ENCODE measurements at places on chromosomes 7 and 10.

DNA sequence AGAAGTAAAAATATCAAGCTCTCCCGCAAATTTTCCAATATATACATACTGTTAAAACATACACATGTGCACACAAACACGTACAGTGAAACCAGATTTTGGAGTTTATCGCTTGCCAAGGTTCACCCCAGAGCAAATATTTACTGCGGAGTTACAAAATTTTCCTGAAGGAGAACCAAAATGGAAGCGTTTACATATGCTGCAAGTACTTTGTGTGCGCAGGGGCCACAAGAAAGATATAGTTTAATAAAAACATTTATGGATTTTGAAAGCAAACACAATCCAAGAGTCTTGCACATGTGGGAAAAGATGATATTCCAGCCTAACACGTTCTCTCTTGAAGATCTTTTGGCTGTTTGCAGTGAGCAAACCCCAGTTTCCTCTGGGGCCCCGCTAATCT, 301.3 kb upstream of the NFE2L3 start:
- DNase-seq, result no peak

- no peak for DNase-seq
Measured at GRCh38 chr10:91345716-91346115, 64.4 kb upstream of the HECTD2 start.

DNA sequence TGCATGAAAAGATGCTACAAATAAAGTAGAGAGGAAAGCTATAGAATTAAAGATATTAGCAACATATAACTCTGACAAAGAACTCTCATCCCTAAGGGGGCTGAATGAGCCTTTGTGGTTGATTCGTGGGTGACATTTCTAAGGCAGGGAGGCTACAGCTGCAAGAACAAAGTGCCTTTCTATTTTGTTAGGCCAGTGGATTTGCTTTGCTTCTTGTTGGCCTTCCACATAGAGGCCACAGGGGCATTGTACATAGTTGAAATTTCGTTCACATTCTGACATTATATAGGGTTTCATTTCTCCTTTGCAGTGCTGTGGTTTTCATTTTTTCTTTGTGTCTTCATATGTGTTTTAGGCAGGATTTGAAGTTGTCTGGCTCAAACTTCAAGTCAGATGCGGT, 819.2 kb upstream of the C7orf33 start:
- DNase-seq, result no peak

DNA sequence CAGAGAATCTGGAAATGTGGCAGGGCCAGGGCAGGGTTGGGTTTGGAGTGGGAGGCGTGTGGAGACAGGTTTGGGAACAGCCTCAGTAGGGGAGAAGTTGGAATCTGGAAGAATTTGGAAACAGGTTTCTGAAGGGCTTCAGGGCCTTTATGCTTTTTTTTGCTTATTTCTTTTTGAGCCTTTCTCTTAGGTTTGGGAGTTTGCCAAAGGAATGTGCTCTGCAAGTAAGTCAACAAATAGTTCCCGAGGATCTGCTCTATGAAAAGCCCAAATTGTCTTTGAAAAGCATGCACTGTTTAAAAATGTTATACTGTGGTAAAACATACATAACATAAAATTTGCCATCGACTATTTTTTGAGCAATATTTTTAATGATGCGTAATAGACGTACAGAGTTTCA, 86.7 kb upstream of the ADRB1 start:
- peak; percentile 39 for DNase-seq

DNA sequence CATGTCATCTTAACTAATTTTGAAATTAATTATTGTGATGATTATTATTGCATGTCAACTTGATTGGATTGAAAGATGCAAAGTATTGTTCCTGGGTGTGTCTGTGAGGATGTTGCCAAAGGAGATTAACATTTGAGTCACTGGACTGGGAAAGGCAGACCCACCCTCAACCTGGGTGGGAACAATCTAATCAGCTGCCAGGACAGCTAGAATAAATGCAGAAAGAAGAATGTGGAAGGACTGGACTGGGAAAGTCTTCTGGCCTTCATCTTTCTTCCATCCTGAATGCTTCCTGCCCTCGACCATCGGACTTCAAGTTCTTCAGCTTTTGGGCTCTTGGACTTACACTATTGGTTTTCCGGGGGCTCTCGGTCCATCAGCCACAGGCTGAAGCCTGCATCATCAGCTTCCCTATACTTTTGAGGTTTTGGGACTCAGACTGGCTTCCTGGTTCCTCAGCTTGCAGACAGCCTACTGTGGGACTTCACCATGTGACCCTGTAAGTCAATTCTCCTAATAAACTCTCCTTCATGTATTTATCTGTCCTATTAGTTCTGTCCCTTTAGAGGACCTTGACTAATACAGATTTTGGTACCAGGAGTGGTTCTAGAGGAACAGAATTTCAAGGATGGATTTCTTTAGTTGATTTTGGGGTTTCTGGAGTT, 959.8 kb downstream of the ANKRD7 start:
- no peak for DNase-seq

GRCh38 chr10:29969255-29970011, 90.0 kb downstream of the JCAD start:
- no peak for DNase-seq

- DNase-seq, result no peak
Measured at GRCh38 chr7:148753224-148753623, 54.5 kb downstream of the CUL1 start.

- peak; percentile 60 for DNase-seq
Measured at GRCh38 chr7:51162724-51163329, 153.8 kb downstream of the COBL start.

- DNase-seq, result peak; percentile 19
Measured at GRCh38 chr7:41732843-41733306, 30.0 kb upstream of the INHBA start.

- no peak for DNase-seq
Measured at GRCh38 chr7:97865104-97865503, 7.1 kb downstream of the ASNS start.

GRCh38 chr10:102423372-102423968, 2.8 kb downstream of the FBXL15 start:
- DNase-seq, result no peak

GRCh38 chr10:78471326-78471722, 437.7 kb downstream of the RPS24 start:
- DNase-seq, result no peak

- DNase-seq, result no peak
Measured at GRCh38 chr10:35498693-35499092, 106.4 kb upstream of the GJD4 start.

DNA sequence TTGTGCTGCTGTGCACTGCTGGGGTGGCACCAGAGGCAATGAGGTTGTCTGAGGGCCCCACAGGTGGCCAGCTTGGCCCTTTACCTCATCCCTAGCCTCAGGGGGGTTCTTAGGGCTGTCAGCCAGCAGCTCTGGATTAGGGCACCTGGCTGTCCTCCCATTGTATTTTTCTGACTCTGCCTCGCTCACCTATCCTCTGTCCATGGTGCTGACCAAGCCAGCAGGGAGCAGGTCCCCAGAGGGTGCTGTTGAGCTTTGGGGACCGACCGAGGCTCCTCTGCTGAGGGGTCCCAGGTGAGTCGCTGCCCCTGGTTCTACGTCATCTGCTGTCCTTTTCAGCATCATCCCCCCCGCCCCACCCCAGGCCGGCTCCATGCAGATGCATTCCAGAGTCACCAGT, 32.1 kb upstream of the ZNF735 start:
- no peak for DNase-seq

DNA sequence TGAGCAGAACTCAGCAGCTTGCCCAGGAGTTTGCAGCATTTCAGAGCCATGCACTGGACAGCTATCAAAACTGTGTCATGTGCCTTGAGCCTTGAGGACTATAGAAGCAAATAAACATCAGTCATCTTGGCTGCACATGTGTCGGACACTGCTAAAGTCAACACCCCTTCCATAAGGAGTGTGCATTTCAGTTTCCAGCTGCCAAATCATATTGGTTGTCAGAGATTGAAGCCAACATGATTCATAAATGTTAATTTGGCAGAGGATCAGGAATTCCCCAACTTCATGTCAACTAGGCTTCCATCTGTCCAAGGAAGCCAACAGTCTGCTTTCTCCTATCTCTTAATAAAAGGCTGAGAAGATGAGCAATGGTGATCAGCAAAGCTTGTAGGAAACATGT, 32.8 kb downstream of the SLC16A12 start:
- no peak for DNase-seq

DNA sequence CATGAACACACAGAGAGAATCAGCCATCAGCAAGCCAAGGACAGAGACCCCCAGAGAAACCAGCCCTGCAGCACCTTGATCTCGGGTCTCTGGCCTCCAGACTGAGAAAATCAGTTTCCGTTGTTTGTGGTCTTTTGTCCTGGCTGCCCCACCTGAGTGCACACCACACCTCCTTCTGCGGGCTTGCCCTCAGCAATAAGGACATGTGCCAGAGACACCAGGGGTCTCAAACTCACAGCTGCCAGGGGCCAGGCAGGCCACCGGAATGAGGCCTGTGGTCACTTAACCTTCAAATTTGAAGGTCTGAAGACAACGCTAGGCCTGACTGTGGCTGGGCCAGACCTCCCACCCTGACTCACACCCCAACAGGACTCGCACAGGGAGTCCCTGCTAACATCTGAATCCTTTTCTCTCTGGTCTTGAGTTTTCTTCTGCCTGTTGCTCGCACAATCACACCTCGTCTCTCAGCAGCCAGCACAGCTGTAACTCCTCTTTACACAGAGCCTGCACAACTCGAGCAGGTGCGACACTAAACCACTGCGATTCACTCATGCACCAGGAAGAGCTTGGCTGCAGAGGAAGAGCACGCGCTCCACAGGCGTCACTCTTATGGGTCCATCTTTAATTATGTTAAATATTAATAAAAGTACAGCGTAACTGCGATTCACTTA, 86.2 kb downstream of the CHST15 start:
- no peak for DNase-seq

DNA sequence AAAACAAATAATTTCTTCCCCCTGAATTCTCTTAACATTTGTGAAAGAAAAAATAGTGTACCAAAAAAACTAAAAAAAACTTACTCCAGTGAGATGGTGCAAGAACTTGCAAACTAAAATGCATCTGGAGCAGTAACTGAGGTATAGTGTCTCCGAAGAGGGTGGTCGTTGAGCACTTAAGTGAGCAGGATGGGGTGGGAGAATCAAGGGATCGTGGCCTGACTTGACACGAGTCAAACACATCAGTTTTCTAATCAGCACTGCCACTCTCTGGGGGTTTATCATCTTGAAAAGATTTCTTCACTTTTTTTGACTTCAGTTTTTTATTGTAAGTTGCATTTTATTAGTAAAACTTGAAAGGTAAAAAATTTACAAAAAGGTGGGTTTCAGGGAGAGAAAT, 2.5 kb downstream of the ZNF273 start:
- DNase-seq, result no peak

DNA sequence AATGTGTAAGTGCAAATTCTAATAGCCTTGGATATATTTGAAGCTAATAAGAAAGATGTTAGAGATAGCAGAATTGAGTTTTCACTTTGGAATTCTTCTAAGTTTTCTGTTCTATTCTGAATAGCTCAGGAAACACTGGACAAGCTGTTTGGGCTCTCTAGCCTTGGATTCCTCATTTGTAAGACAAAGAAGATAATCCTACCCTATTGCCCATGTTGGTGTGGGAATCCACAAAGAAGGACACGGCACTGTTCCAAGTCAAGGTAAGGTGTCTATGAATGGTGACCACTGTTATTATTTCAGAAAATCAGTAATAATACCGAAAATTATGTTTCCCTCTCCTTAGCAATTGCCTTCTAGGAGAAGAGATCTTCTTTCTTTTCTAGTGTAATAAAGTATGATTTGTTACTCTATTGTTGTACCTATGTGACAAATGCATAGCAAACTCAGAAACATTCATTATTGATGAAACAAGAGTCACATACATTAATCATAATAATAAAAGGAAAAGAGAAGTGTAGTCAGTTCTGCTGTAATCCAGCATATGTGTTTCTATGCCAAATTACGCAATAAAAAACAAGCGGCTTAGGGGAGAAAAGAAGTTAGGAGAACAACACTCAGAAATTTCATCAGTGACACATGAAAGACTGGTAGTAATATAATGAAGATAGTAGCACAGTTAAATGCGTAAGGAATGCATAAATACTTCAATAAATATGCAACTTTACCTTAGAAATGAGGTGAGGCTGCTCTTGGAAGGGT, 1012.3 kb upstream of the PHF14 start:
- DNase-seq, result no peak

DNA sequence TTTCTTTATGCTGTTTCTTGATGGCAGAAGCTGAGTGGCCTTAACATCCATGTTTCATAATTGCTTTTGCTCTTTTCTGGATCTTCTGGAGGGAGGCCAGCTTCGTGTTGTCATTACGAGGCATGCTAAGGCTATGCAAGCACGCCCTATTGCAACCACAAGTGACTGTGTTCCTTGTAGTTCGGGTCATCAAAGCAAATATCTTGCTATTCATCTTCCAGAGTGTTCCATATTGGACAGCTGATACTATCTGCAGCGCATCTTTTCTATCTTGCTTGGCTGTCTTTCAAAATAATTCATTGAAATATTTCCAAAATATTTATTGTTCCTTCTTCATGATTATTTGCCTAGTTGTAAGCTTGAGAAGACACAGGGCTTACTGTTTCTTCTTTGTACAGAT, 5.0 kb downstream of the EPHB6 start:
- peak; percentile 44 for DNase-seq

DNA sequence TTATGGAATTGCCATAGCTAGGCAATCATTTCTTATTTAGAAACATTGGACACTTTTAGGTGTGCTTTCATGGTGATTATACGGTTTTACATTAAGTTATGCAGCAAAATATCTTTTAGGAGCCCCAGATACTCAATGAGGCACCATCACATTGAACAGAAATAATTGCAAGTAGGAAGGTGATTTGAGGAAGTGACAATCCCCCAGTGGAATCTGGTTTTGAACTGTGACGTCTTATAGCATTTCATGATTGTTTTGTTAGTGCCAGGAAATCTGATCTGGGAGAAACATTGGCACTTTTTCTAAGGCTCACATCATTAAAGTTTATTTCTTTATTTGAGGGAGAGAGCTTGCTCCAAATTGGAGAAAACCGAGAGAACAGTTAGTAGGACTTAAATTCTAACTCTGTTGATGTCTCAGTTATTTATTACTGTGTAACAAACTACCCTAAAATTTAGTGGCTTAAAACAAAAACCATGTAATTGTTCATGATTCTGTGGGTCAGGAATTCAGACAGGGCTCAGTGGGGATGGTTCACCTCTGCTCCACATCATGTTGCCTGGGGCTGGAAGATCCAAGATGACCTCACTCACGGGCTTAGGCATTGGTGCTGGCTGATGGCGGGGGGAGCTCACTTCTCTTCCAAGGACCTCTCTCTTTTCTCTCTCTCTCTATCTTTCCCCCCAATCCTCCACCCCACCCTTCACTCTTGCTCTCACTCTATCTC, 78.2 kb upstream of the STEAP1B start:
- DNase-seq, result no peak

DNA sequence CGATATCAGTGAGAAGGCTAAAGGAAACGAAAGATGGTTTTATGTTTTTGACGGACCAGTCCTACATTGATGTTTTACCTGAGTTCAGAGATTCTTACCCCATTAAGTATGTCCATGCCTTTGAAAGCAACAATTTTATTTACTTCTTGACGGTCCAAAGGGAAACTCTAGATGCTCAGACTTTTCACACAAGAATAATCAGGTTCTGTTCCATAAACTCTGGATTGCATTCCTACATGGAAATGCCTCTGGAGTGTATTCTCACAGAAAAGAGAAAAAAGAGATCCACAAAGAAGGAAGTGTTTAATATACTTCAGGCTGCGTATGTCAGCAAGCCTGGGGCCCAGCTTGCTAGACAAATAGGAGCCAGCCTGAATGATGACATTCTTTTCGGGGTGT, 27.7 kb downstream of the MET start:
- no peak for DNase-seq

GRCh38 chr7:130222-130572, 62.2 kb upstream of the FAM20C start:
- no peak for DNase-seq

- DNase-seq, result no peak
Measured at GRCh38 chr7:69953136-69954067, 355.1 kb downstream of the AUTS2 start.
